ENCODE measurements at places on chromosomes 12 and 14.

DNA sequence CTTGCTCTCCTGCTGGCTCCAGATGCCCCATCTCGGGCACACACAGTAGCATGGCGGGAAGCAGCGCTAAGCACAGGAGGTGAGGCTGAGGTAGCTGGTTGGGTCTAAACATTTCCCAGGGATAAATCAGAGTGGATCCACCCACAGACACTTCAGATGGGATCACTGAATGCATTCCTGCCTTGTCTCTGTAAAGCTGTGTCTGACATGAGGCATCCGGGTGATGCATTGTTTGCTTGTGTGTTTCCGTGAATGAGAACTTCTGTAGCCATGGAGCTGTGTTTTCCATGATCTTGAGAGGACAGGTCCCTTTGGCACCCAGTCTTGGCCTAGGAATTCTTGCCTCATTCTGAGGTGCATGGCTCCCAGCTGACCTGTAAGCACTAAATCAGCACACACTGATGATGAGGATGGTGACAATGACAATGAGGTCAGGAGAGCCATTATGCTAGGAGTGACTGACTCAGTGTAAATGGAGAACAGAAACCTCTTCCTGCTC lies 6.7 kb upstream of the KRT75 start:
- DNase-seq = peak; percentile 45

DNA sequence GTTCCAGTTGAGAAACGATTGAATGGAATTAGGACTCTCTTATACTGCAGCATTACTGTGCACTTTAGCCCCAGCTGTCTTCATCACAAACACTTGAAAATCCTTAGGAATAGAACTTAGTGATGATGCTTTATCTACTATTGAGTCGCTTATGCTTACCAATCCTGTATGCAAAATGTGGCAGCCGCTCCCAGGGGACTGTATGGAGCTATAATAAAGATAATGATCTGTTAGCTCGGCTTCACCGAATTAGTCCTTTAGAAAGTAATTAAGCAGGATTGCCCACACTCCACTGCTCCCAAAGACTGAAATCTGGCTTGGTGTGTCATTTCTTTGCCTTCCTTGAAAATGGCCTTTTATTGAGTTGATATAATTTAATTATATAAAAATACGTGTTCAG lies 10.6 kb downstream of the EML1 start:
- DNase-seq = no peak

GRCh38 chr14:76080025-76080424 lies 71.7 kb upstream of the GPATCH2L start:
- DNase-seq = no peak

DNA sequence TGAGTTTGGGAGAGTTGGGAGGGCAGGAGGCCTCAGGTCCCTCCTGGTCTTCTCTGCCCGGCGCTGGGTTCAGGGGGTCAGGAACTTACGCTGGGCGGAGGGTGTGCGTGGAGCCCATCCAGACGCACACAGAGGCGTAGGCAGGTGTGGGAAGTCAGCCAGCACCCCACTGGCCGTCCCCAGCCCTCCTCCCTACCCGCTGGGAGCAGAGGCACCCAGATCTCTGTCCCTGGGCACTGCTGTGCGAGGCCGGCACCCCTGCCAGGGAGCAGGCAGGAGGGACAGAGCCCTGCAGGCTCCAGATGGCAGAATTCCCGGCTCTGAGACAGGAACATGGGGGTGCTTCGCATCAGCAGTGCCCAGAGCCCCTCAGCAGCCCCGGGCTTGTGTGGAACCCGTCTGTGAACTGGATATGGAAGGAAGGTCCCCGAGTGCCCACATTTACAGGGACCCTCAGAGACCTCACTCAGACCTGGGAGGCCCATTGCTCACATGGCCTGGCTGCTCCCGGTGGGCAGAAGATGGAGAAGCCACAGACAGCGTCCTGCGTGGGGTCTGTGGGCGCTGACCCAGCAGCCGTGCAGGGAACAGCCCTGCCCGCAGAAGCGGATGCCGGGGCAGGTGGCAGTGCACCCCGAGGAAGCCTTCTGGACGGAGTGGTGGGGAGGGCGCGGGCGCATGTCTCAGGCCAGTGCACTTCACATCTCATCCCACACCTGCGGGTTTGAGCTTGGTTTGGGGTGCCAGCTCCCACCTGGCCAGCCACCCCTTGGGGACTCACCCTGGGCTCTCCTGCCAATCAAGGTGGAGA lies 59.3 kb downstream of the LRCOL1 start:
- no peak for DNase-seq

DNA sequence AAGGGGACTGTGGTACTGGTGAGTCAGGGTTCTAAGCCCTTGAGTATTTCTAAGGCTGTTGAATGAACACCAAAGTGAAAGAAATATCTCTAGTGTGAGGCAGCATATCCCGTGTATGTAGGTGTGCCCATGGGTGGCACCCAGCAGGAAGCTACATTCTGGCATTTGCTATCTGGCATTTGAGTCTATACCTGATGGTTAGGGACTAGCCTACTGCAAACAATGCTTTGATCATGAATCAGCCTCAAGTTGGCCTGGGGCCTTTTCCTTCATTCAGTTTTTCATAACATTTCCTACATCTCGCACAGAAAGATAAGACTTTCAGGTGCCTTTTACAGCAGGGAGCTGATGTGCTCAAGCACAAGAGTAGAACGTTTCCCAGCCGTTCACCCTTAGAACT lies 85.7 kb upstream of the E2F7 start:
- no peak for DNase-seq

- no peak for DNase-seq
Measured at GRCh38 chr12:22687361-22688076, 62.5 kb downstream of the ETNK1 start.

DNA sequence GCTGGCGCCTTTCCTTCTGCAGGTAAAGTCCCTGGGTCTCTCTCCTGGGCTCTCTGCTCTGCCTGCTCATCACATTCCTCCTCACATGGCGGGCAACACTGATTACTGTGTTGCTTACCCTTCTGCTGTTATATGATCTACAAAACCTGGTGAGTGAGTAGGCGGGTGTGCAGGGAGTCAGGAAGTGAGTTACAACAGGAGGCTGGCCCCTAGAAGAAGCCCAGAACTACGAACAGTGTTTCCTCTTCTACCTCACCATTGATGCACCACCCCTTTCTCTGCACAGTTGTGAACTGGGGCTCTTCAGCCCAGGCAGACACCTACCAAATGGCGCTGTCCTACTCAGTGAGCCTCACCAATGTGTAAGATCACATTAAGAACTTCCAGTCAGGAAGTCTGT lies 4.9 kb upstream of the KLHL33 start:
- no peak for DNase-seq

GRCh38 chr14:69323999-69324282 lies 64.0 kb downstream of the GALNT16 start:
- DNase-seq = no peak

DNA sequence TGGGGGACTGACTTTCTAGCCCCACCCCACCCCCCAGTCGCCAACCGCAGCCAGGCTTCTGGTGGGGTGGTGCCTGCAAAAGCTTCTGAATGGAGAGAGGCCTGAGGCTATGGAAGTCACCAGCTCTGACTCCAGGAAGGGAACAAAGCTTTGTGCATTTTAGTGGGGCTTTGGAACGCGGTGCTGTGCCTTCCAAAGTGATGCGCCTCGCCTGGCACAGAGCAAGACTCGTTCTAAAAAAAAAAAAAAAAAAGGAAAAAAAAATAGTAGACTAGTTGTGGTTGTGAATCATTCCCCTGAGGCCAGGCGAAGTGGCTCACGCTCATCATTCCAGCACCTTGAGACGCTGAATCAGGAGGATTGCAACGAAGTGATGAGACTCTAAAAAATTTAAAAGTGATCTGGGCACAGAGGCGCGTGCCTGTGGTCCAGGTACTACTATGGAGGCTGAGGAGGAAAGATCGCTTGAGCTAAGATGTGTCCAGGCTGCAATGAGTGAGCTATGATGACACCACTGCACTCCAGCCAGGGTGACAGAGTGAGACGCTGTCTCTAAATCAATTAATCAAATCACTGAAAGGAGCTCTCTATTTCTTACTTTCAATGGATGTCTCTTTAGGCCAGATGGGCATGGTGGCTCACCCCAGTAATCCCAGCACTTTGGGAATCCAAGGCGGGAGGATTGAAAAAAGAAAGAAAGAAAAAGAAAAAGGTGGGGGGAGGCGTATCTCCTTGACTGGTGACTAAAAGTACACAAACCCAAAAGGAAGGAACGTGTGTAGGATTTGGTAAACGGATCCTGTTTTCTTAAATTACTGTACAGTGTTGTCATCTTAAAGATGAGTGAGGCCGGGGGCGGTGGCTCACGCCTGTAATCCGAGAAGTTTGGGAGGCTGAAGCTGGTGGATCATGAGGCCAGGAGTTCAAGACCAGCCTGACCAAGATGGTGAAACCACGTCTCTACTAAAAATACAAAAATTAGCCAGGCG lies 259.6 kb upstream of the ALG10B start:
- DNase-seq = peak; percentile 80

DNA sequence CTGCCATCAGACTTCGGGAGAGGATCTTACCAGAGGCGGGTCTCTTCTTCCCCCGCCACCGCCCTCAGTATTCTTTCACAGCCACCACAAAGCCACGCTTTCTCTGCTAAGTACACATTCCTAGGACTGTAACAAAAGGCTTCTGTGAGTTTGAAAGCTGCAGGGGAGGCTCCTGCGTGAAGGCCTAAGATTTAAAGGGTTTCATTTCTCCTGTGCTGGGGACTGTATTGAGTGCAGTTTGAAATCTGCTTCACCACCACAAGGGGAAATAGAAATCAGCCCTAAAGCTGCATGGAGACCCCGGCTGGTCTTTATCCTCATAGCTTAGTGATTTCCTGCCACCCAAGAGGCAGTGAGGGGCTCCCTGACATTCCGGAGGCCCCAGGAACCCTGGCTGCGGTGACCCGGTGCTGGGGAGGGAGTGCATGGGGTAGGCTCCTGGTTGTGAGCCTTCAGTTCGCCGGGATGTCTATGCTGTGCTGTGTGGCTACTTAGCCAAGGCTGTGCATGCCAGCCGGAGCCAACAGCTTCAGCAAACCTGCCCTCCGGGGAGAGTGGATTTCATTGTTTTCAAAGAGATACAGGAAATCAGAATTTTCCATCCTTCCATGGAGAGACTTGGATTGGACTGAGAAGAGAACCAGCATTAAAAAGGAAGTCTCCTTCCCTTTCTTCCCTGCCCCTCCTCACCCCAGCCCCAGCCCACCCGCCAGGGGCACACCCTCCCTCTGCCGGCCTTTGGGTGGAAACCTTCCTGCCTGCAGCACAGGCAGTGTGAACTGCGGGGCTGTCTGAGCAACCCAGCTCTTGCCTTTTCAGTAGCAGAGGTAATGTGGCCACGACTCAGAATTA lies 163.3 kb downstream of the ETV6 start:
- peak; percentile 52 for DNase-seq

GRCh38 chr12:121227294-121227693 lies 17.4 kb downstream of the P2RX4 start:
- DNase-seq = no peak
